Naive thymus-derived CD8-positive, alpha-beta T cell (primary cell): ENCODE measurements at places on chromosomes 6 and 20. TPM values are rescaled to one million over a fixed set of nuclear protein-coding genes. Genes with fewer than 3 reads are reported as not detected.

Gene SLC26A8
- polyA plus RNA-seq = not detected

Gene SYCP2L
- polyA plus RNA-seq = not detected

Gene SLC35F1
- not detected for polyA plus RNA-seq

Gene CFAP206
- polyA plus RNA-seq = 0.07 TPM

Gene FRS3
- 0.91 TPM for polyA plus RNA-seq

Gene LGSN
- polyA plus RNA-seq = not detected

Gene CBLN4
- not detected for polyA plus RNA-seq
